ENCODE measurements at places on chromosomes 2 and 18.
A peak's percentile ranks its signal among the peaks of the same experiment; 100 is the strongest.

- DNase-seq = no peak
Measured at GRCh38 chr18:48472610-48473009, 63.4 kb upstream of the ZBTB7C start.

DNA sequence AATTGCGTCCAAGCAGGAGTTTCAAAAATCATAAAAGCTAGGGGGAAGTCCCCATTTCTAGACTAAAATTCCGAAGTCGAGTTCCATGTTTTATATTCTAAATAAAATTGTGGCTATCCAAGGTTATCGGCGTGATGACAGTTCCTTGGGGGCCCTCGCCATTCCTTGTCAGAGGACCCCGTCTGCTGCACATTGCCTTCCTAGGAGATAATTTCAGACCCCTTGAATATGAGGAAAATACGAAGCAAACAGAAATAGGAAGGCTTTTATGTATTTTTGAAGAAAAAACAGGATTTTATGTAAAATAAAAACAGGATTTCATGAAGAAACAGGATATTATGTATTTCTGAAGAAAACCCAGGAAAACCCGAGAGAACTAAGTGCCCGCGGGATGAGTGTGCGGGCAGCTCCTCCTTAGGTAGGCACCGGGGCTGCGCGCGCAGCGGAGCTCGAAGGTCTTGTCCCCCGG lies 465 bp upstream of the PLEKHA3 start:
- no peak for DNase-seq

- DNase-seq = no peak
Measured at GRCh38 chr18:62030091-62030985, 137.5 kb upstream of the RNF152 start.

DNA sequence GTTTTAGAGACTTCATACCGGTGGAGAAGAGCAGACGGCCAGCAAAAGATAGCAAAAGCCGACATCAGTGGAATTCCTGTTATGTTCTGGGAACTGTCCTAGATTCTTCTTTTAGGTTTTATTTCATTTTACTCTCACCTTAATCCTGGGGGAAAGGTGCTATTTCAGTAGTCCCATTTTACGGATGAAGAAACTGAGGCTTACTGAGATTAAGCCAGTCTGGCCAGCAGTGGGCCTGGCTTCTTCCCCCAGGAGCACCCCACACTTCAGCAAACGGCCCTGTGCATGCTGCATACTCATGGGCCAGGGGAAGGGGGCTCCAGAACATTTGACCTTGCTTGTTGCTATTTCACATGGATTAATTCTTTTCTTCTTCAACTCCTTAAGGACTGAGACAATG lies 56.7 kb downstream of the NTSR2 start:
- no peak for DNase-seq

DNA sequence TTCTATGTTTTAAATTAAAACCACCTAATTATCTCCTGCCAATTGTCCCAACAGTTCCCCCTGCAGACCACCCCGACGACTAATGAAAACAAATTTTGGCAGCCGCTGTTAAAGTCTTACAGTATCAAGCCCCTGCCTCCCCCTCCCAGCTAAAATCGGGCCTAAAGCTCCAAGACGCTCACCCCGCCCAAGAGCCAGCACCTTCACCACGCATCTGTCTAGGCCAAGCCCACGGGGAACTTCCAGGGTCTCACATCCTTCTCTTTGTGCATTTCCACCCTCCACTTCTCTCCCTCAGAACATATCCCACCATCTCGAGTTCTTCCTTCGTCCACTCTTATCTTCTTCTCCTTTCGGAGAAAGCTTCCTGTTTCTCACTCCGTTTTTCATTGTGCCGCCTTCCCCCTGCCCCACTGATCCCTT lies 445 bp downstream of the PRPF40A start:
- DNase-seq = peak; percentile 33

DNA sequence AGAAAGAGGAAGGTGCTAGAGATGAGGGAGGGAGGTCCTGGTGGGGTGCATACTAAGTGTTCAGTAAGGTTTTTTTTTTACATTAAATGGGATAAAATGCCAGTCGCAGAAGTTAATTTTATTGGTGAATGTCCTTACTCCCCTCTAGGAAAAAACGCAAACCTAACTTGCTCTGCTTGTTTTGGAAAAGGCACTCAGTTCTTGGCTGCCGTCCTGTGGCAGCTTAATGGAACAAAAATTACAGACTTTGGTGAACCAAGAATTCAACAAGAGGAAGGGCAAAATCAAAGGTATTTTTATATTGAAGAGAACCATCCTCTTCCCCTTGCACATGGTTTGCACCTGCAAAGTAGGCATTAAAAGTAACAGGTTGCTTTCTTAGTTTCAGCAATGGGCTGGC lies 12.7 kb upstream of the IL18R1 start:
- no peak for DNase-seq

- no peak for DNase-seq
Measured at GRCh38 chr18:9507565-9508088, 32.3 kb downstream of the RALBP1 start.

GRCh38 chr2:26655611-26656195 lies 14.5 kb upstream of the CIB4 start:
- no peak for DNase-seq

GRCh38 chr18:69759046-69759445 lies 188.6 kb downstream of the CD226 start:
- no peak for DNase-seq

DNA sequence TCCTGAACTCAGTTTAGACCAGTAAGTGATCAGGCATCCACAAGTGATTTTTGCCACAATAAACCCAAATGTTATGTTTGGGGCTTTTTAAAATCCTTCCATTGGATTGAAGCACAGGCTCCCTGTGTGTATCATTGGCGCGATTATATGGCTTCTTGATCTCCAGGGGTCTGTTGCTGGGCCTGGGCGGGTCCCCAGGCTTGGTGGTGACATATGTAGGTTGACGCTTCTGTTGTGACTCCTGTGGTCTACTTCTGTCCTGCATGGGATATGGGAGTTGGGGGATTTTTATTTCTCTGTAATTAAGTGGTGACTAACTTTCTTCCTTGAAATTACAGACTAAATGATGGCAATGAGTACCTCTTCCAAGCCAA lies 56.2 kb upstream of the EML6 start:
- DNase-seq = no peak
